Suppressor macrophage treated with lipopolysaccharide for 4 hours (primary cell): ENCODE measurements at places on chromosomes 12 and 14.
A peak's percentile ranks its signal among the peaks of the same experiment; 100 is the strongest.

GRCh38 chr12:125999628-126000027 is 934.4 kb downstream of the AACS start:
- no peak for DNase-seq

DNA sequence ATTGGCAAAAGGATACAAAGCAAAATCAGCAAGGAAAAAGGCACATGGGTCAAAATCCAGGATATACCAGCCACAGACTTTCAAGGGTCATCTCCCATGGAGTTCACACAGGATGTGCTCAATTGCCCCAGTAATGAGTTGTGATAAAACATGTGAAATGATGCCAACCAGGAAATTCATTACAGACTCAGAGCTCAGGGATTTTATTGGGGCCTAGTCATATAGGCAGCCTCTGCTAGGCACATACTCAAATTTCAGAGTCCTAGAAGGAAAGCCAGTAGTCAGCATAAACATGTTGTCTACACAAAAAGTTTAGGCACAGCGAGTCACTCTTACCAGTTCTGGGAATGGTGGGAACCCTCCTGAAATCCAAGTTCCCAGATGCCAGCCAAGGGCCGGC is 64.4 kb upstream of the OSBPL8 start:
- DNase-seq = no peak

DNA sequence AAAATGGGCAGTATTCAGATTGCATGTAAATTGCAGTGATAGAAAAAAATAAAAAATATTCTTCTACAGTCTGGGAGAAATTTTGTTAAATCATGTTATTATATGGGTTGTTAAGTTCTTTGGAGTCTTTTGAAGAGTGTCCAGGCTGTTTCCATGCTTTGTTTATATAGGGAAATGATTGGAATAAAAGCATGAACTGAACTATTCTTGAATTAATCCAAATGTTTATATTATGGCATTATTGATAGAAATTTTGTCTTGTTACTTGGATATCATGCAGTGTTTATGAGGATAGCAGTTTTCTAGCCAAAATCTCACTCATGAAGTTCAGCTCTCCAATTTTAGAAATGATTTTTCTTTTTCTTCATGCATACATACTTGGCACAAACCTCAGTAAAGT is 108.2 kb upstream of the NAV3 start:
- no peak for DNase-seq

GRCh38 chr12:117120787-117121186 is 21.6 kb upstream of the TESC start:
- DNase-seq = no peak

DNA sequence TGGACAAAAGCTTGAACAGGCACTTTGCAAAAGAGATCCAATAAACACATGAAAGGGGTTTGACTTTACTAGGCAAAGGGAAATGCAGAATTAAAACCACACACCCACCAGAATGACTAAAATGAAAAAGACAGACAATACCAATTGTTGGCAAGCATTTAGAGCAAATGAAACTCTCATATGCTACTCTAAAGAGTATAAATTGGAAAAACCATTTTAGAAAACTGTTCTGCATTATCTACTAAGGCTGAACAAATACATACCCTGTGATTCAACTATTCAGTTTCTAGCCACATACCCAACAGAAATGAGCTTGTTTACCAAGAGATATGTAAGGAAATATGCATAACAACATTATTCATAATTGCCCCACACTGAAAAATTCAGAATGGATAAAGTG is 8.5 kb upstream of the IL22 start:
- DNase-seq = no peak

- no peak for DNase-seq
These were observed 103.7 kb downstream of the SMOC1 start for GRCh38 chr14:69982886-69983285.

DNA sequence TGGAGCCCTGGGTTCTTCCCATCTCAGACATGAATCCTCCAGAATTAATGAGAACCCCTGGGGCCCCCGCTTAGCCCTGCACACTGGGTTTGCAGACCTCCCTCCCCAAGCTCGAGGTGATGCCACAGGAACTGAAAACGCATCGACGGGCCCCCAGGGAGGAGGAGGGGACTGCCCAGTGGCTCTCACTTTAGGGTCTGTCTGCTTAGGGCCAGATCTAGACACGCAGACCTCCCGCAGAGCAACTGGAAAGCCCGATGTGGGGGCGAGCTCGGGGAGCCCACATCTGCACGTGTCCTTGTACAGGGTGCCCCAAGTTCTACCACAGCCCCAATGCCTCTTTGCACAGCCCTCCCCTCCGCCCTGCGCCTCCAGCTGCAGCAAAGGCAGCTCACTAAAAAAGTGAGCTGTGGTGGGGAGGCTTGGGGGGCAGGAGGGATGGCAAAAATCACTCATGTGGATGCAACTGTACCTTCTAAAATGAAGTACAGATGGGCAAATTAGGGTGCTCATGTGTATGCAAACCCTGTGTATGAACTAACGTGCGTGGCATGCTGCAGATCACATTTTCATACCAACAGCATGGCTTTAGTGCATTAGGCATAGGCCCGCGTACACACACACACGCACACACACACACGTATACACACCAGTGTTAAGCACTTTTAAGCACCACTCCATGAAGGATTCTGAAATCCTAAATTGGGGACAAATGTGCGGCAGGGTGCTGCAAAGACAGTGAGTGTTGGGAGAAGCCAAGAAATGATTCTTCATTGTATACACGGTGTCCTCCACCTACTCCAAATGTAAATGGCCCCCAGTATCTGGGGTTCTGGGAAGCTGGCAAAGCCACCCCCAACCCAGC is 99.9 kb upstream of the MAP1LC3B2 start:
- DNase-seq = no peak

DNA sequence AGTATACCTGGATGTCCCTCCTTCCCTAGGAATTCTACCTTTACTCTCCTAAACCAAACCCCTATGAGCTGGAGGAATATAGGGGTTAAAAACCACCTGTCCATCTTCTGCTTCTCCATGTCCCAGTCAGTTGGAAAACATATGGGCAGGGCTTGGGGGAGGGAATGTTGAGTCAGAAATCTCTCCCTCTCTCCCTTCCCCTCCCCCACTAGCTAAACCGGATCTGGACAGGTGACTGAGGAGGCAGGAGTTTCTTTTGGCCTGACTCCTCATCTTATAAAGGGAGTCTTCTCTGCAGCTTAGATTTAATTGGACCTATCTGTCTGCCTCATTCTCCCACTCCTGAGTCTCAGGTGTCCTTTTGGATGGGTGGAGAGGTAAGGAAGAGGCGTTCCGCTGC is 6.1 kb downstream of the ERBB3 start:
- no peak for DNase-seq

GRCh38 chr12:59403259-59403932 is 192.4 kb upstream of the SLC16A7 start:
- peak; percentile 73 for DNase-seq

DNA sequence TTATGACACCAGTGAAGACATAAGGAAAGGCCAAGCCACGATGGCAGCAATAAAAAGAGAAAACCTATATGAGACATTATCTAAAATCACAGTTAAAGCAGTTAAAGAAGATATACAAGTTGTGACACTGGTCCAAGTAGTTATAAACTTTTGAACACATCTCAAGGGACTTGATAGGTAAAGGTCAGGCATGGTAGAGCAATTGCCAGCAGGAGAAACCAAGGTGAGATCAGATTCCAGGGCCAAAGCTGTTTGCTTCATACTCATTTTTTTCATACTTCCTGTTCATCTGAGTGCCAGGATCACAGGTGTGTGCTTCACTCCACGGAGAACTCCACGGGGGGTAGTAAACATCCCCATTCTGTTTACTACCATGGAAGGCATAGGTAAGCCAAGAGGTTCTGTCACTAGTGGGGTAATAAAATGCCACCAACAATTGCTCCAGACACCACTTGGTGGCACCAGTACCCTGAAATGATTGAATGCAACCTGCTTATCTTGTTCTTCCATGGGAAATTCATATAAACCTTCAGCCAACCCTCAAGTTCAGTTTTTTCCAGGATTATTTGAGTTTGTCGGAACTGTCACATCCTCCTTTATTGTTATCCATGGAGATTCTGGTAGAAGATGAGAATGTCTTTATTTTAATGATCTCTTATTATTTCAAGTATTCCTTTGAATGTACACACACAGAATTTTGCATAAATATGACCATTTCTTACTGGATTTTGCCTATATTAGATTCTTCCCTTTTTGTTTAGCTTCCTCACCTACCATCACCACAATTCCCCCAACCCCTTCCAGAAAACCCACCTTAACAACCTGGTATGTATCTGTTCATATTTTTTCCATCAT is 59.2 kb upstream of the TSPAN8 start:
- DNase-seq = no peak

- DNase-seq = no peak
These were observed 11.6 kb downstream of the CHST11 start for GRCh38 chr12:104468371-104468770.

- DNase-seq = peak; percentile 77
These were observed 28.2 kb downstream of the TTC7B start for GRCh38 chr14:90788031-90788430.

GRCh38 chr12:132376464-132376830 is 47.1 kb upstream of the GALNT9 start:
- DNase-seq = no peak

DNA sequence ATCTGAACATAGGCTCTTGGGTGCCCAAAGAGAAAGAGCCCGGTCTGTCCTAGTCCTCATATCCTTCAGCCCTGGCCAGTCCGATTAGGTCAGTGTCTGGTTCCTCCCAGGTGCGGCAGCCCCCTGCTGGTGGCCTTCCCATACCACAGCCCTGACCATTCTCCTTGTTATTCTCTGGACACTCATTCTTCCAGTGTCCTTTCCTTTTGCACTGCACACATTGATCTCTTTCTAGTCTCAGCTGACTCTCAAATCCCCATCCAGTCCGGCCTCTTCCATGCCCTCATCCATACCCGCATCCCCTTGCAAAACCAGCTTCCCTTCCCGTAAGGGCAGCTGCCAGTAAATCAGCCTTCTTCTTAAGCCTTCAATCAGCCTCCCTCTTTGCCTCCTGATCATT is 1316.3 kb downstream of the TMEM121 start:
- peak; percentile 21 for DNase-seq

DNA sequence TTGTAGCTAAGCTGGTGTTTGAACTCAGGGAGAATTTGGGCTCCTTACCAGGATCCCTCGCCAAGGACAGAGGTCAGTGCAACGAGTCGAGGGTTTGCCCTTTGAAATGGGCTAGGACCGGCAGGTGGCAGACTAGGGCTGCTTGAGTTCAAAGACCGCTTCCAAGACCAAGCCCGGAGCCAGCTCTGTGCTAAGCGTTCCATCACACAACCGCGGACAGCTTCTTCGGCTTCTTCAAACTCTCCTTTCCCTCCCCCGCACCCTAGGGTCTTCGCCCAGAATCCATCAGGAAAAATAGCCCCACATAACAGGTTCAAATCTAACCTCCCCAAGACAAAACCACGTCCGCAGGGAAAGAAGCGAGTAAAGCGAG is 705 bp upstream of the FLVCR2 start:
- DNase-seq = peak; percentile 91

- no peak for DNase-seq
These were observed 1.1 kb downstream of the NOC4L start for GRCh38 chr12:132145334-132145733.

GRCh38 chr14:89650077-89650978 is 233.3 kb upstream of the FOXN3 start:
- DNase-seq = peak; percentile 21

DNA sequence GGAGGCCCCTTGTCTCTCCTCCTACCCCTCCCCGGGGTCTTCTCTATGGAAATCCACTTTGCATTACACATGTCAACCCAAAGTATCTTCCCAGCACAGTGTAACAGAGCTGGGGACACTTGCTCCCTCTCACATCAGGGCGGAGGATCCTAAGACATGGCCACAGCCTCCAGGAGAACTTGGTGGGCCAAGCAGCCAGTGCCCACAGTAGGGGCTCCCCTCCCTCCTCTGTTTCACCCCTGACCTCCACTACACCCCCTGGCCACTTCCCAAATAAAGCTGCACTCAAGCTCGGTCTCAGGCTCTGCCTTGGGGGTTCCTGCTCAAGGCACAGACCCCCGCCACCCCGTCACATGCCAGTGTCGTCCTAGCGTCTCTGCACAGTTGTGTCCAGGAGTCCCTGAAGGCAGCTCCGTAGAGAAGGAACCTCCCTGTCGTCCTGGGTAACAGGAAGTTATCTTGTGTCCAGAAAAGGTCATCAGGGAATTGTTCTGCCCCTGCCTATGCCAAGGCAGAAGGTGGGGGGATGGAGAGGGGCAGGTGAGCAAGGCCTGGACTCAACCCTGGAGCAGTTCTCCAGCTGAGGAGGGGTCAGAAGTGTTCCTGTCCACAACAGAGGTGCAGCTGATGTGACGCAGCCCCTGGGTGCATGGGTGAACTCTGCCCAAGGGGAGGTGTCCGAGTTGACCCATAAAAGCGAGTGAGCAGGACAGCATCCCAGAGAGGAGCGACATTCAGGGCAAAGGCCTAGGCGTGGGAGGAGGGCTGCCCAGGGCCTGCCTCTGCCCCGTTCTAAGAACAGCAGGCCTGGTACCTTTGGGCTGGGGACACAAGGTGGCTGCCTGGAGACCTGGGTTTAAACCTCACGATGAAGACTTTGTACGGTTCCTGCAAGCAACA is 25.5 kb downstream of the DIO3 start:
- no peak for DNase-seq

DNA sequence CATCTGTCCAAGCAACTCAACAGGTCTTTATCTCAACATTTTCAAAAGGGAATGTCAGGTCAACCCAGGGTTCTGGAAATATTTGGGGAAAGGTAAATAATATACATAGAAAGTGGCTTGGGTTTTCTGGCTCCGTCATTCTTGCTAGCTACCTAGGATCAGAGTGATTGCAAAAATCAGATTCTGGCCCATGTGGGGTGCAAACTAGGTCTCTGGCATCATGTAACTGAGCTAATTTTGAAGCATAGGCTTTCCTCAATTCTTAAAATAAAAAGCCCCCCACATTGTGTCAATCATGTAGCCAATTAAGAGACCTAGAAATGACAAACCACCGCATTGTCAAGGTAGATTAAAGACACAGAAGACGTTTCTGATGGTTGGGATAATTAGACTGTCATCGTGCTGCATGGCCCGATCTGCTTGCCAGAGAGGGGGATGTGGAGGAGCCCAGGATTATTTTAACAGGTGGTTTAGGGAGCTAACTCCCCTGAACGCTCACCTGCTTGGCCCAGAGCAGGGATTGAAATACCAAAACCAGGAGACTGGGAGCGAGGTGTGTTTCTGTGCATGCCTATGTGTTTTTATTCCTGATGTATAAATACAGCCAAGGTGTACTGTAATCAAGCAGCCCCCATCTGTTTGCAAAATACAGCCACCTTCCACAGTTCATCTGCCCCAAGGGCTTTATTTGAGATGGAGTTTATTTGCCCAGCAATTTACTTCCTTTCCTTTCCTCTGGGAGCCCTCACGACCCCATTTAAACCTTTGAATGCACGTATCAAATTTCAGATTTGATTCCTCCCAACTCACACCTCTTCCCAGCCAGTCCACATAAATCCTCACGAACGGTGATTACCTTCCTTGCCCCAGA is 189.5 kb downstream of the TTC8 start:
- no peak for DNase-seq

DNA sequence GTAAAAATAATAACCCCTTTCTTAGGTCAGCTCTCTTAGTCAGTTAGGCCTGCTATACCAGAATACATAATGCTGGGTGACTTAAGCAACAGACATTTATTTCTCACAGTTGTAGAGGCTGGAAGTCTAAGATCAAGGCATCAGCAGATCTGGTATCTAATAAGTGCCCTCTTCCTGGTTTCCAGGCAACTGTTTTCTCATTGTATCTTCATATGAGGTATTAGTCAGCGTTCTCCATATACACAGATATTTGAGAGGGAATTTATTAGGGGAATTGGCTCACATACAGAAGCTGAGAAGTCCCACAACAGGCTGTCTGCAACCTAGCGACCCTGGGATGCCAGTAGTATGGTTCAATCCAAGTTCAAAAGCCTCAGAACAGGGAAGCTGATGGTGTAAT is 896.0 kb downstream of the GALC start:
- DNase-seq = no peak

- peak; percentile 89 for DNase-seq
These were observed 13.7 kb downstream of the FOXJ2 start for GRCh38 chr12:8045952-8046944.
